Activated CD8-positive, alpha-beta T cell treated with anti-CD3 and anti-CD28 coated beads, Interleukin-2, amount 10 ng/mL, durations not matched to agents 7 days and 5 days (primary cell): ENCODE measurements at places on chromosomes 5 and 9. TPM values are rescaled to one million over a fixed set of nuclear protein-coding genes. Genes with fewer than 3 reads are reported as not detected.

- no peak for DNase-seq
Measured at GRCh38 chr5:39578887-39579497, 154.2 kb upstream of the DAB2 start.

- DNase-seq: no peak
Measured at GRCh38 chr5:35971186-35971877, 19.9 kb downstream of the UGT3A1 start.

DNA sequence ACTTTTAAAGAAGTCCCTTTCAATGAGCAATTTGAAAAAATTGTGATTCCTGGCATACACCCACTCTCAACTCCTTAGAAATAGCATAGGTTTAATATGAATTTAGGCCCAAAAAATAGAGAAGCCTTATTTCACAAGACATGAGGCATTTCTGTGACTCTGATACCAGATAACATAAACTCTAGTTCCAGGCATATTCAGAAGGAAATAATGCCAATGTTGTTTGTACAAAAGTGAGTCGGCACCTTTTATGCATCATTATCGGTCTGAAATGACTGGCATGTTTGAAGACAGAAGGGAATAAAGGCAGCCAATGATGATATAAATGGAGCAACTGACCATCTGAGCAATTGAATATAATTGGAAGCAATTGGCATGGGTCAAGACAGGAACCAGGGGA, 19.4 kb upstream of the RECK start:
- DNase-seq: no peak

GRCh38 chr9:128169925-128170324, 9.9 kb downstream of the BBLN start:
- no peak for DNase-seq

GRCh38 chr5:156934450-156935211, 28.4 kb downstream of the TIMD4 start:
- peak; percentile 82 for DNase-seq

DNA sequence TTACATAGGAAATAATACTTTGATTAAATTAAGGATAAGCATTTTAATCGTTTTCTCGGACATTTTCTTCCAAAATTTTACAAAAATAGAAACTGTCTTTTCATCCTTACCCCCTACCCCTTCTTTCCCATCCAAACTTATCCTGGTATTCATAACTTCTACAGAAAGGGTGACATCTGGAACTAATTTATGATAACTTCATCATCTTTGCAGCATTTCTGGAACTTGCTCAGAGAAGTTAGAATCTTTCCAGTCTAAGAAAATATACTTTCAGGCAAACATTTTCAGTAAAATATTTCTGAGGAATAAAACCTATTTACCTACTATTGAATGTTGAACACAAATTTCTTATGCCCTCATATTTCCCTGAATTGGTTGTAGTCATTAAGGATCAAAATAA, 309.0 kb downstream of the MAN2A1 start:
- no peak for DNase-seq

Gene SPATA31D4
- not detected for total RNA-seq

Gene CRHBP
- 0.34 TPM for total RNA-seq

Gene CCT5
- total RNA-seq: 322 TPM

Gene MAMDC4
- total RNA-seq: 15.8 TPM

Gene HMMR
- 85.8 TPM for total RNA-seq

Gene CCNI2
- total RNA-seq: 9.5 TPM

Gene VPS13A
- total RNA-seq: 40.2 TPM
